ENCODE measurements at places on chromosomes 1 and 21.

DNA sequence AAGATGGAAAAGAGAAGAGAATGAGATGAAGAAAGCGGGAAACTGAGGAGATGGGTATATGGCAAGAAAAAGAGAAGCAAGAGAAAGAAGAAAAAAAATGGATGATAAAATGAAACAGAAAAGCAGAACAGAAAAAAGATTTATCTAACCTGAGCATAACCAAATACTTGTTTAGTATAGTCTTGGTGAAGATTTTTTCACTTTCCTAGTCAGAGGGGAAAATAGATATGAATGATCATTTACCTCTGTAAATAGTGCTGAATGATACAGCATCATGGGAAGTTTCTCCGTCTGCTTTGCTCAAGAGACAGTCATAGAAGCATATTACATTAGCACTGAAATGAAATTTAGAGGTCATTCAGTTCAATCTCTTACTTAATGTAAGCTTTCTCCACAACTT is 36.1 kb upstream of the PLPPR4 start:
- no peak for DNase-seq
- H3K4me3 ChIP-seq = no peak overlapping the region
- H3K27me3 ChIP-seq = peaks cover 14% of the 10 kb centered on the region
- no peaks in the 10 kb centered on the region for H3K36me3 ChIP-seq
- H3K27ac ChIP-seq = no peak overlapping the region

DNA sequence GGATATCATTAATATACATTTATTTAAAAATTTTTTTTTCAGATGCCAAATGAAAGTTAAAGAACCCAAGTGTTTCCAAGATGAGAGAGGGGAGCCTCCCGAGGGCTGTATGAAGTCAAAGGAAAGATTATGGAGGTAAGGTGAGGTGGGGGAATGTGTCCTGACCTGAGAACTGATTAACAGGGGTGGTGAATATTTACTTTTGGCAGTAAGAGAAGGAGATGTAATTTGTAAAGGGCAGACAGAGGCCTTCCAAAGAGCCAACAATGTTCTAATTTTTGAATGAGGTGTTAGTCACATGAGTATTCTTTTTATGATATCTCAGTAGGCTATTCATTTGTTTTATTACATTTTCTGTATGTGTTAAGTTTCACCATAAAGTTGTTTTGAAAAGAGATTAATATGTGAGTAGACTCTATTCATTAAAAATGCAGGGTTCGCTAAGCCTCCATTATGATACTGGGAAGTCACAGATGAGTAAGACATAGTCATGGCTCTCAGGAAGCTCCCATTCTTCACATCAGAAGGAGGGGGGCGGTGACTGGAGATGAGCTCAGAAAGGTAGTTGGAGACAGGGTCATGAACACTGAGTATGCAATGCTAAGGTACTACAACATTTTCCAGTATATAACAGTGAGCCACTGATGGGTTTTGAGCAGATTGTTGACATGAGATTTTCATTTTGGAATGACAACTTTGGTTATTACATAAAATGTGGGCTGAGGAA is 62.4 kb upstream of the TNFSF18 start:
- peaks cover 11% of the 10 kb centered on the region for H3K4me1 ChIP-seq
- H3K27ac ChIP-seq = no peak overlapping the region
- no peaks in the 10 kb centered on the region for H3K27me3 ChIP-seq
- no peak for DNase-seq
- H3K4me3 ChIP-seq = no peak overlapping the region

DNA sequence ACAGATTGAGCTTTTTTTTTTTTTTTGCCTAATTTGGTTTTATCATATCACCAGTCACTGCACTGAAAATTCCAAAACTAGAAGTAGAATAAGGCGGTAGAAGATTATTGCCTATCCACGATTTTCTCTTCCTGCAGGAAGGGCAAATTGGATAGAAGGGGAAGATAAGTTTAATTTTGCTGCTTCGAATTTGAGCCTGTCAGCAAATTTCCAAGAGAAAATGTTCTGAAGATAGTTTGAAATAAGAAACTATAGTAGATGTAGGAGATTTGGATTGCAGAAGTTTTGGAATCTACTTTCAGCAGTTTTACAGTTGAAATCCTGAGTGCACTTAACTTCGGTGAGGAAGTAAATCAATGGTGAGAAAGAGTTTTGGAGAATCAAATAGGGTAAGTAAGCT is 164.9 kb downstream of the PTBP2 start:
- H3K36me3 ChIP-seq = no peaks in the 10 kb centered on the region
- H3K4me3 ChIP-seq = no peak overlapping the region
- no peaks in the 10 kb centered on the region for H3K4me1 ChIP-seq
- no peak overlapping the region for H3K27ac ChIP-seq
- no peaks in the 10 kb centered on the region for H3K27me3 ChIP-seq

DNA sequence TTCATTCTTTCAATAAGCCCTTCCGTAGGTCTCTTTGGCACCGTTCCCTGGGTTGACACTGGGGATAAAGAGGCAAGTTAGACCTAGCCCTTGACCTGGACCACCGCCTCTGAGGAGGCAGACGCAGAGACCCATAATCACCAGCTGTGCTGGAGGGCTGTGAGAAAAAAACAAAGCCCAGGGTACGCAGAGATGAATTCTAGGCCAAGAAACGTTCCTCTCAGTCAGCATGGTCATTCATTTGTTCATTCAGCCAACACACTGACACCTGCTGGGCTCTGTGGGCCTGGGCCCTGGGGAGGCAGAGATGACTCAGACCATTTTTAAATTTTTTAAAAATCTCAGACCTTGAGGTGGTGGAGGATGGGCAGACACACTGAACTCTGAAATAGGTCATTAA is 26.3 kb upstream of the TRABD2B start:
- H3K4me1 ChIP-seq = peaks cover 13% of the 10 kb centered on the region
- H3K4me3 ChIP-seq = no peak overlapping the region
- DNase-seq = no peak
- no peak overlapping the region for H3K27ac ChIP-seq

DNA sequence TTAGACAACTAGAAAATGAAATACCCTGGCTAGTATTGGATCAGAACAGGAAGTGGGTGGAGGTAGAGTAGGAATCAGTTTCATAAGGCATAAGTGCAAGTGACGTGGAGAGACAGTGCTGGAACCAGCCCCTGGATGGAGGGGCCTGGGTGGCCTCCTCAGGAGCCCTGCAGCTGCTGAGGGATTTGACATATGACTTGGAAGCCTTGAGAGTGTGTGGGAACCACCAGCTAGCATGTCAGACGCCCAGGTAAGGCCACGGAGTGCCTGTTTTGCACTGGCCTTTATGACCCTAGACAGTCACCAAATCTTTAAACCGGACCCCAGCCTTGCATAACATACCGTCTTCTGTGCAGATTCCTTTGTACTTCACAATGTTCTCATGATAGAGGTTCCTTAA is 94.4 kb downstream of the RAVER2 start:
- H3K27ac ChIP-seq = no peak overlapping the region
- H3K36me3 ChIP-seq = peaks cover 34% of the 10 kb centered on the region
- H3K4me1 ChIP-seq = no peaks in the 10 kb centered on the region
- H3K4me3 ChIP-seq = no peak overlapping the region
- no peaks in the 10 kb centered on the region for H3K27me3 ChIP-seq

DNA sequence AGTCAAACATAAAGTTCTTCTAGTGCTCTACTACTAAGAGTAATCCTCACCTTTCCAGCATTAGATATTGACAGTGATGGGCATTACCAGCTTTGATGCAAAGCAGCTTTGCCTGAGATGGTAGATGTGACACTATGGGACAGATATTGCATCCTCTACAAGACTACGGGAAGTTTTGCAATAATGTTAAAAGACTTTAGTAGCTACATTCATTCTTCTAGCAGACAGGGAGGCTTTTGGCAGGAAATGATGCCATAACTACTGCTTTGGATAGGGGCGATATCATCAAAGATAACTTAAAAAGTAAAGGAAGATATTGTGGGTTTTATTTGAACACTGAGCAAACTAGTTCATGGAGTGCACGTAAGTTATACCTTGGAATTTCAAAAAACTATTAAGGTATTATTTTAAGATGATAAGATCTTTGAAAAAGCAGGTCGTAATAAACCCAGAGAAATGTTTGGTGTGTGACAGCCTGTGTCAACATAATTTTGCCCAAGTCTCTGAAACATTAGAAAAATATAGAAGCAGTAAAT is 368.3 kb upstream of the TMPRSS15 start:
- H3K36me3 ChIP-seq = no peaks in the 10 kb centered on the region
- no peak for DNase-seq
- no peaks in the 10 kb centered on the region for H3K4me1 ChIP-seq

- H3K27ac ChIP-seq = no peak overlapping the region
- no peaks in the 10 kb centered on the region for H3K4me1 ChIP-seq
- DNase-seq = no peak
- H3K4me3 ChIP-seq = no peak overlapping the region
These were observed 666.9 kb downstream of the KCNT2 start for GRCh38 chr1:195941314-195941713.

DNA sequence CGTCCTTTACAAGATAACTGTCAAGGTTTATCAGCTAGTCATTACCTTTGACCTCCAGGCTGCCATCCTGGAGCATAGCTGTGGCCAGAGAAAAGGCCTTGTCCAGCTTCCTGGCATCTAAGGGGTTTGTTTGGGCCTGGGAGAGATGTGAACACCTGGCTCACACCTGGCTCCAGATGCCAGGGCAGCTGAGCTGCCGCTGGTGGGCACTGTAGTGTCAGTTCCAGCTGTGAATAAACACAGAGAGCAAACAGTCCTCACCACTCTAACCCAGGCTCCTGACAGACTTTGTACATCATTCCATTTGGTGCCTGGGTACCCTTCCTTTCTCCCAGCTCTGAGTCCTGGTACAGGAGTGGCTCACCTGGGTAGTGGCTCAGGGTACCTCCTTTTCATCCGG is 14.3 kb upstream of the KCNA10 start:
- H3K27ac ChIP-seq = no peak overlapping the region
- no peak for DNase-seq
- H3K36me3 ChIP-seq = no peaks in the 10 kb centered on the region
- no peaks in the 10 kb centered on the region for H3K4me1 ChIP-seq
- peaks cover 88% of the 10 kb centered on the region for H3K27me3 ChIP-seq

DNA sequence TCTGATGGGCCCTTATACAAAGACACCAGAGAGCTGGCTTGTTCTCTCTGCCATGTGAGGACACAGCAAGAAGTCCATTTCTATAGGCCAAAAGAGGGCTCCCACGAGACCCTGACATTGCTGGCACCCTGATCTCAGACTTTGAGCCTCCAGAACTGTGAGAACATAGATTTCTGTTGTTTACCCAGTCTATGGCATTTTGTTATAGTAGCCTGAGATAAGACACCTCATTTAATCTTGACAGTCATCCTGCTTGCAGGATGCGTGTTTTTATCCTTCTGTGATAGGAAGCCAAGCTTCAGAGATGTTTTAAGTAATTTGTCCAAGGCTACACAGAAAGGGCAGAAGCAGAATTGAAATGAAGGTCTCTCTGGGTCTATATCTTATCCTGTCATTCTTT is 138.8 kb upstream of the HOOK1 start:
- DNase-seq = no peak
- H3K27ac ChIP-seq = no peak overlapping the region
- no peaks in the 10 kb centered on the region for H3K27me3 ChIP-seq
- H3K36me3 ChIP-seq = no peaks in the 10 kb centered on the region

DNA sequence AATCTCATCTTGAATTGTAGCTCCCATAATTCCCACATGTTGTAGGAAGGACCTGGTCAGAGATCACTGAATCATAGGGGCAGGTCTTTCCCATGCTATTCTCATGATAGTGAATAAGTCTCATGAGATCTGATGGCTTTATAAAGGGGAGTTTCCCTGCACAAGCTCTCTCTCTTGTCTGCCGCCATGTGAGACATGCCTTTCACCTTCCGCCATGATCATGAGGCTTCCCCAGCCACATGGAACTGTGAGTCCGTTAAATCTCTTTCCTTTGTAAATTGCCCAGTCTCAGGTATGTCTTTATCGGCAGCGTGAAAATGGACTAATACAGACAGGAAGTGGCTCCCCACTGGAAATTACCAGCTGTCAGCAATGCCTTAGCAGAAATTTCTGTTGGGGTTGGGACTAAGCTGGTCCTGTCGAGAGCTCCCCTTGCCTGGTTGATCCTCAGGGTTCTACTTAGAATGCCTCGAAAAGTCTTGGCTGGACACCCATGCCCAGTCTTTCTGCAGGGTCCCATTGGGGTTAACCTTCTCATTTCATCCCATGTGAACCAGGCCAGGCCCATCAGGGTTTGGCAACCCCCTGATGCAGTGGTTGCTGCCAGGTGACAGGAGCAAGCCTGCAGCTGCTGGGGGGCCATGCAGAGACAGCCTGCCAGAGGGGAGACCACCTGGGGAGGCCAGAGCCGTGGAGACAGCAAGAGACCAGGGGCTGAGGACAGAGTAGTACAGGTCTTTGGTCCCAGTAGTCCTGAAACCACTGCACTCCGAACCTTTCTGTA is 2.8 kb upstream of the ABCG1 start:
- peaks cover 5% of the 10 kb centered on the region for H3K36me3 ChIP-seq
- H3K4me3 ChIP-seq = no peak overlapping the region
- H3K27me3 ChIP-seq = peaks cover 56% of the 10 kb centered on the region
- peaks cover 9% of the 10 kb centered on the region for H3K4me1 ChIP-seq

DNA sequence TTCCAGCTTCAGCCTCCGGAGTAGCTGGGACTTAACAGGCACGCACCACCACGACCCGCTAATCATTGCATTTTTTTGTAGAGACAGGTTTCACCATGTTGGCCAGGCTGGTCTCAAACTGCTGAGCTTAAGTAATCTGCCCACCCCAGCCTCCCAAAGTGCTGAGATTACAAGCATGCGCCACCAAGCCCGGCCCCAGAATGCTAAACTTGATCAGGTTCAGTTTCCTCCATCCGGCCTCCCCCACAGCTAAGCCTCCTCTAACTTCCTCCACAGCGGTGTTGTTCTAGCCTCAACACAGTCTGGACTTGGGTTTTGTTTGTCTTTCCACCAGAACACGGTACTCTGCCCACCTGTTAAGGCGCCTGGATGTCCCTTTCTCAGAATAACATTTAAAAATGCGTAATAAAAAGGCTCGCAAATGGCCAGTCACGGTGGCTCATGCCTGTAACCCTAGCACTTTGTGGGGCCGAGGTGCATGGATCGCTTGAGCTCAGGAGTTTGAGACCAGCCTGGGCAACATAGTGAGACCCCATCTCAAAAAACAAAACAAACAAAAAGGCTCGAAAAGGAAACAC is 2.4 kb downstream of the PARP1 start:
- peaks cover 29% of the 10 kb centered on the region for H3K4me1 ChIP-seq
- no peak overlapping the region for H3K27ac ChIP-seq
- no peak overlapping the region for H3K4me3 ChIP-seq
- DNase-seq = no peak
- H3K27me3 ChIP-seq = peaks cover 2% of the 10 kb centered on the region

DNA sequence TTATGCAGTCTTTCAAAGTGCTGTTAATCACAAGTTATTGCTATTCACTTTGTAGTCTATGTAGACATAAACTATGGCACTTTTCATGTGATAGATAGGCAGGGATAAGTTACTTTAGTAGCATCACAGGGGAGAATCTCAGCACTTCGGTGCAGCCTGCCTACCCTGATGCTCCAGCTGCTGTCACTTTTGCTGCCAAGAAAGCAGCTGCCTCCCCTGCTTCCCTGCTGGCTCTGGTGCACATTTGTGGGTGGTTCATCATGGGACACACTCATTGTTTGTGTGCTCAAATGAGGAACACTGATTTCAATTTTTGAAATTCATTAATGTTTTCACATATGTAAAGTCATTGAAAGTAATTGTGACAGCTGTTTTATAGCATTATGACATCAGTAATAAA is 272.6 kb downstream of the S1PR1 start:
- no peaks in the 10 kb centered on the region for H3K27me3 ChIP-seq
- no peak for DNase-seq
- no peak overlapping the region for H3K4me3 ChIP-seq
- H3K27ac ChIP-seq = no peak overlapping the region
